Astrocyte of the spinal cord (primary cell): ENCODE measurements at places on chromosomes 1 and 21.

DNA sequence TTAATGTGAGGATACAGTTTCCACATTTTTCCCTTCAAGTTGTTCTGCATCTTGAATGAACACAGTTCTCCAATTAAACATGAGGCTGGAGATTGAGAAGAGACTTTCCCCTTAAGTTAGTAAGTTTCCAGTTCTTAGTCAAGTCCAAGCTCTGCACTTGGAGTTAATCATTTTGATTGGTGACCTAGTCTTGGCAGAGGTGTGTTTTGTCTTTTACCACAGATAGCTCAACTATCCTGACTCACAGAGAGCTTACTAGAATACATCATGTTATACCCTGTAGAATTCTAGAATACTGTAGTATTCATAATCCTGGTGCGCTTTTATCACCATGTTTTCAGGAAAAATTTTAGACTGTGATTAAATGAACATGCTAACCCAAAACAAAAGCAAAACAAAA lies 129.2 kb downstream of the CYYR1 start:
- DNase-seq, result peak; percentile 24

DNA sequence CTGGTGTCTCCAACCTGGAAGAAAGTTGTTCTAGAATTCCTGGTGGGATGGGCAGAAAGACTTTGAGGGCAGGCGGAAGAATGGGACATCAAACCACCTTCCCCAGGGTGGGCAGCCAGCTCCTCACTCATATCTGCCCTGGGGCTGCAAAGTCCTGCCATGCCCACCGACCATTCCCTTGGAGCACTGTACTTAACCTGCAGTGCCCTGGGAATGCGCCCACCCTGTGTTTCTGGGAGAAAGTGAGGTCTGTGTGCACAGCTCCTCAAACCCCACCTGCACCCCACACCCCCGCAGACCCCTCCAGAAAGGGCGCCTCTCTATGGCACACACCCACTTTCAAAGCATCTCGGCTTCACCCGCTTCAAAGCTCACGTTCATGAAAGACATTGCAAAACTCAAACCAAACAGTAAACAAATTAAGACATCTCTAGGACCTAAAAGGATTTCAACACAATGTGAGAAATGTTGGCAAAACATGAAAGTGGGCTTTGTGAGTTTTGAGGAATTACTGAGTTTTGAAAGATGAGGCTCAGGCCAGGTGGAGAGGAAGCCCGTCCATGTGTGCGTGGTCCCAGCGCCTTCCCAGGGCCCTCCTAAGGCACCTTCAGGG lies 25.1 kb downstream of the KRTAP10-1 start:
- no peak for DNase-seq

DNA sequence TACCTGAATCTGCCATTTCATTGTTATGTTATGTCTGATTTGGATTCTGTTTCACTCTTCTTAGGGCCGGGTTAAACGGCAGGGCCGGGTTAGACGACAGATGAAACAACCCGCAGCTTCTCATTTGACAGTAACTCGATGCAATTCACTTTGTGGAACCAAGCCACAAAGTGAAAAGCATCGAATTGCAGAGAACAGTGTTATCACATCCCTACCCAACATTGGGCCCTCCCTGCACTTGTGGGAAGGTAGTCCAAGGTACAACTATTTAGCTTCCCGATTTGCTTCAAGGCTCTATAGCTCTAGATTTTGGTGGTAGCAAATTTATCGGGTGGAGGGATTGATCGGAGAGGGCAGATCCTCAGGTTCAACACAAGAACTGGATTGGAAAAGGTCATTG lies 17.0 kb downstream of the SON start:
- DNase-seq, result no peak

DNA sequence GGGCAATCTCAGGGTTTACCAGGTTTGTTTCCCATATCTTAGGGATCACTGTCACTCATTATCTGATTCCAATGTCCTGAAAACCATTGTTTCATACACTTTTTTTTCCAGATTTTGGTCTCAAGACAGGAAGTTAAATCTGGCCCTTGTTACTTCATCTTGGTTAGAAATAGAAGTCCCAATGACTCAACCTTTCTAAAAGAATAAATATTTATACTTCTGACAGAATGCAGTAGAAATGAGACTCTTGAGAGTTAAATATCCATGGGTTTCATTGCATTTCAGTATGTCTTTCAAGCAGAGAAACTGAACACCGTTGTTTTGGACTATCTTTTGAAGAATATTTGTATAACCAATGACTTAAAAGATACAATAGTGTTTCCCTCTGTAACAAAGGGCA lies 19.8 kb upstream of the VCAM1 start:
- peak; percentile 51 for DNase-seq

DNA sequence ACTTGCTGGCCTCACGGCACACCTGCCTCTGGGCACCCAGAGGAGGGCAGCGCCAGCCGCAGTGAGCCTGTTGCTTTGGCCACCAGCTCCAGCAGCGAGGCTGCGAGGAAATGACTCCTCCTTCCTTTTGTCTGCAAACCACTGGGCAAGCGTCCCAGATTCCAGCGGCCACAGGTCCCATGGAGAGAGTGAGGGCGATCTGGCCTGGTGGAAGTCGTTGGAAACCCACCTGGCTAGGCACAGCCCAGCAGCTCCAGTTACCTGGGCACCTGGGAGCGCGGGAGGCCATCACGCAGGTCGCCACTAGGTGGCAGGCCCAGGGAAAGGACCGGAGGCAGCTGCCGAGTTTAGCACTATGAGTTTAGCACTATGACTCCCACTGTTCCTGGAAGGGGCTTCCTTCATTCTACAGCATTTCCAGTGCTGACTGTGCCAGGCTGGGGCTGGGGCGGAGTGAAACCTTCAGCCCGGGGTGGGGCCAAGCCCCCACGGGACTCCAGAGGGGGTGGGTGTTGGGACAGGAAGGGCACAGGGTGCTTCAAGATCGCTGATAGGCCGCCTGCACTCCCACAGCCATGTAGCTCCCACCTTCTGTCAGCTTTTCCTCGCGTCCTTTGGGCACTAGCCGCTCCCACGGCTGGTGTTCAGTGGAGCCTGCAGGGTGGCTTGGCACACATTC lies 1.1 kb upstream of the ESPN start:
- DNase-seq, result peak; percentile 64

- DNase-seq, result no peak
Observed at GRCh38 chr1:55860798-55861519, 645.8 kb upstream of the USP24 start.

- peak; percentile 26 for DNase-seq
Observed at GRCh38 chr1:107877092-107877491, 87.9 kb downstream of the VAV3 start.

- DNase-seq, result peak; percentile 9
Observed at GRCh38 chr21:17416139-17416538, 96.7 kb upstream of the CXADR start.

GRCh38 chr1:230735447-230735846 lies 11.7 kb upstream of the CAPN9 start:
- DNase-seq, result no peak

GRCh38 chr1:201126832-201127754 lies at the start of gene ASCL5:
Gene ASCL5, minus strand, starts transcription at chr1:201127184. Its CDS starts 11,812 bp downstream, at chr1:201115372.
- peak; percentile 50 for DNase-seq

GRCh38 chr1:180241716-180242544 lies 11.9 kb downstream of the LHX4 start:
- DNase-seq, result peak; percentile 15

GRCh38 chr1:64220241-64220640 lies 16.8 kb downstream of the UBE2U start:
- no peak for DNase-seq

DNA sequence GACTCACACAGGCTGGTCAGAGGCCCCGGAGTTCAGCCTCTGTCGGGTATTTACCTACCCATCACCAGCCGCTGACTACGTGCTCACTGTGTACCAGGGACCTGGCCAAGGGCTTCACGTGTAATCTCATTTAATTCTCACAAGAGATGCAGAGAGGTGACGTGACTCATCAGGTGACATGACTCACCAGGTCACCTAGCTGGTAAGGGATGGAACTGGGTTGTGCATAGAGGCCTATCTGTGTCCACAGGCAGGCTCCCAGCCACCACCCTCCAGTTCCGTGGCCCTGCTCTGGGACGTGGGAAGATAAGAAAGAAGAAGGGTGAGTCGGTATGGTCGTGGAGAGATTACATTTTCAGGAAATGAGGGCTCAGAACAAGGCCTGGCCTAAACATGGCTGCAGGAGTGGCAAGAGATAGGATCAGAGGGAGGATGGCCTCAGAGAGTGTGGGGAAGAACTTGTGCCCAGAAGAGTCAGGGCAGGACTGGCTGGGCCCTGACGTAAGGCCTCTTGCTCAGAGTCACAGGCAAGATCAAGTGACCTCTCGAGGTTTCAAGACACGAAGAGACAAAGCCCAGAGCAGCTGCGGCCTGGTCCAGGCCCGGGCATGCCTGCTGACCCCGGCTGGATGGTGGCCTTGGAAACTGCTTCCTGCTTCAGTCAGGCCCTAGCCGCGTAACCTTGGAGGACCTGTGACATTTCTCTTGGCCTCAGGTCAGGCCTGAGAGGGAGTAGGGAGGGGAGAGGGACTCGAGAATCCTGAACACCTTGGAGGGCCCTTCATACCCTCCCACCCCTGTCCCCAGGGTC lies 52.7 kb upstream of the WASF2 start:
- peak; percentile 64 for DNase-seq

DNA sequence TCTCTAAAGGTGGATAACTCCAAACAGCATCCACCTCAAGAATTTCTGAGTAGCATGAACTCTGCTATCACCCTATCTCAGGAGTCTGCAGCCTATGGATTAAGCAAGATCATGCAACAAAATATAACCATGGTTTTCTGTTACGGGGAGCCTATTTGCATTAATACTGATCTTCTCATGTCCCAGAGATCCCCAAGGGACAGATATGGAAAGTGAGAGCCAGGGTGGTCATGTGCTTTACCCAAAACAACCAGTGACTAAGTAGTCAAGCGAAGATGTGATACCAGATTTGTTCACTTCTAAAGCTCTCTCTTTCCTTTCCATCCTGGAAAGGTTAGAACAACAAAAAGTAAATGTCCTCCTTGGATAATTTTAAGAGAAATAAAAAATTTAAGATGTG lies 125.1 kb downstream of the PRRX1 start:
- no peak for DNase-seq

DNA sequence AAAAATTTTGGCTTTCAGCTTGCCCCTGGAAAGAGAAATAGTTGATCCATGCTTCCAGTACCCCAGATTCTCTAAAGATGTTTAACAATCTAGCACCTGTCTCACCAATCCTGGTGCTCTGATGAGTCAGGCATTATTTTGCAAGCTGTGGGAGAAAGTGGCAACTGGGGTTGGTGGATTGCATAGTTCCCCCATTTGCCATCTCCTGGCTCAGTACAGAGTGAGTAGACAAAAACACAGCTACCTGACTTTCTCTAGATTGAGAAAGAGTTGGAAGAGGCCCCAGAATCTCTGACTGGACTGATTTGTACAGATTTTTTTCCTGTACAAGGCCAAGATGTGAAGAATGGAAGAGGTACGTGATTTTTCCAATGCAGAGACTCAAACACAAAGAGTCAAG lies 75.1 kb upstream of the NEGR1 start:
- peak; percentile 33 for DNase-seq

- DNase-seq, result no peak
Observed at GRCh38 chr1:40232444-40232843, 15.3 kb upstream of the TMCO2 start.

DNA sequence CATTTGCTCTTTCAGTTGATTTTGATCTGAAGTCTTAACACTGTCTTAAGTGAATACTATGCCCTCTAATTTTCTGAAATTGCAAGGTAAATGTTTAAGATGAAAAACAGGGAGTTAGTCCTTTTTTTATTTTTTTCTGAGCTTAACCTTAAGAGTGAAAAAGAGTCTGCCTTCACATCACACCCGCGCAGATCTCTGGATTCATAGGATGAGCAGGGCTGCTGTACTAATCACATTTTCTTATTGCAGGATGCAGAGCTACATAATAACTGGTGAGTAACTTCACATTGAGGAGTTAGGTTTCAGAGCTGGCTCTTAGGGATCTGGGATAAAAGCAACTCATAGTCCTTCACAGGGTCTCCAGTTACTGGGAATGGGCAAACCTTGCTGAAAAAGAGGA lies 188.7 kb upstream of the ATP1B1 start:
- DNase-seq, result no peak

DNA sequence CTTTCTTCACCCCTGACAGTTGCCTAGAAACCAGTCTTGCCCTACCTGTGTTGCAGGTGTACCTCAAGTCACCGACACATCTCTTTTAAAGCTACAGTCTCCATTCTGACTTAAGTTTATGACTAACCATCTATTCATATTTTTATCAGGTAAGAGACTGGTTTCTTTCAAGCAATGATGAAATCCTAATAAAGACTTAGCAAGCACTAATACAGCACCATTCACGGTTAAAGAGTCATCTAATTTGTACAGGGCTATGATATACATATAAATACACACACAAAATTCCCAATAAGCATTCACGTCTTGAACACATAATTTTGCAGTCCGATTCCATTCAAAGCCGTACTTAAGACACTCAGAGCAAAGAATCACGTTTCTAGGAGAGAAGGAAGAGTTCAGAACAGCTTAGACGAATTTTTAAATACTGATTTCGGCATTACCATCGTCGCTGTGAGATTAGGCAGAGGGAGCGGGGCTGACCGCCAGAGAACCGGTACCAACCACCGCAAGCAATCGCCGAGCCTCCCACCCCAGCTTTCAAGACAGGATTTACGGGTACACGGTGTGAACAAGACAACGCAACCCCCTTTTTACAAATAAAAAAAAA lies 943 bp downstream of the ERRFI1 start:
- DNase-seq, result peak; percentile 35

GRCh38 chr1:230210981-230211336 lies 143.9 kb downstream of the GALNT2 start:
- DNase-seq, result no peak

- no peak for DNase-seq
Observed at GRCh38 chr1:9160079-9160717, 31.3 kb upstream of the GPR157 start.

DNA sequence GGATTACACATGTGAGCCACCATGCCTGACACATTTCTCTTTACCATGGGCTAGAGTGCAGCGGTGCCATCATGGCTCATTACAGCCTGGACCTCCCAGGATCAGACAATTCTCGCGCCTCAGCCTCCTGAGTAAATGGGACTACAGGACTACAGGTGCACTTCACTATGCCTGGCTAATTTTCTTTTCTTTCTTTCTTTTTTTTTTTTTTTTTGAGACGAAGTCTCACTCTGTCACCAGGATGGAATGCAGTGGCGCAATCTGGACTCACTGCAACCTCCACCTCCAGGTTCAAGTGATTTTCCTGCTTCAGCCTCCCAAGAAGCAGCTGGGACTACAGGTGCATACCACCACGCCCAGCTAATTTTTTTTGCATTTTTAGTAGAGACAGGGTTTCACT lies 14.8 kb upstream of the KIF1B start:
- no peak for DNase-seq

- no peak for DNase-seq
Observed at GRCh38 chr1:9731051-9731537, 79.6 kb downstream of the PIK3CD start.

DNA sequence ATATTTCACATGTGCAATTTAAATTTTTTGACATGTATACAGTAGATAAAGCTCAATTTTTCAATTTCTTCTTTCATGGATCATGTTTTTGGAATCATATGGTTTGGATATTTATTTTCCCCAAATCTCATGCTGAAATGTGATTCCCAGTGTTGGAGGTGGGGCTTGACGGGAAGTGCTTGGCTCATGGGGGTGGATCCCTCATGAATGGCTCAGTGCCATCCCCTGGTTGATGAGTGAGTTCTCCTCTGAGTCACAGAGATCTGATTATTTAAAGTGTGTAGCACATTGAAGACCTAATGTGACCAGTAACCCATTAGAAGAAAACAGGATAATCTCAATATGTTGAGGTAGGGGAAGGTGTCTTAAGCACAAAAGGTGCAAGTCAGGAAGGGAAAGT lies 9.1 kb upstream of the IFI16 start:
- DNase-seq, result peak; percentile 95
